Activated CD4-positive, alpha-beta T cell treated with anti-CD3 and anti-CD28 coated beads for 4 hours (primary cell): ENCODE measurements at places on chromosomes 11 and 22.

GRCh38 chr22:22215659-22216449 lies 28.7 kb upstream of the VPREB1 start:
- no peak for DNase-seq

DNA sequence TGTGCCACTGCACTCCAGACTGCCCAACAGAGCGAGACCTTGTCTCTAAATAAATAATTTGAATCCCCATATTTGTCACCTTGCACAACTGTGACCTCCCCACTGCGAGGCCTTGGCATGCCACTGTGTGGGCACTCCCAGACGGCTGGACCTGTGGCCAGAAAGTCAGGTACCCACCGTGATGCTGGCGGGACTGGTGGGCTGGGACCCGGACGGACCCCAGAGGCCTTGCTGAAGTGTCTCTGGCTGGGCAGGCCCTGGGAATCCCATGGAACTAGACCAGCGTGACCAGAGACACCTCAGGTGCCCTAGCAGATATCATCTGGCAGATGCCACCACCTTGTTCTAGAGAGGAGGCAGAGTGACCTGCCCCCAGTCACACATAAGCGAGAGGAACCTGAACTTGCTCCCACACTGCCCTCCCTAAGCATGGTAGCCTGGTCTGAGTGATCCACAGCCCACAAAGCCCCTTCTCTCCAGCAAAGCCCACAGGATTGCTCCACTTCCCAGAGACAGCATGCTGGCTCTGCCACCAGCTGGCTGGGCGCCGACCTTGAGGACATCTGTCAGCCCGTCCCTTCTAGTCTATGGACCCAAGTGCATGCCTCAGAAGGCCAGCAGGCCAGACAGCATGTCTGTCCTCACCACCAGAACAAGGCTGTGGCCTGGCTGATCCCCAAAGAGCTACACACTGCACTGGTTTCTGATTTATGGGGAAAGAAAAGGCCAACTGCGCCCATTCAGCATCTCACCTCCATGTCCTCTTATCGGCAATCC lies 9.5 kb downstream of the MACROD1 start:
- no peak for DNase-seq

DNA sequence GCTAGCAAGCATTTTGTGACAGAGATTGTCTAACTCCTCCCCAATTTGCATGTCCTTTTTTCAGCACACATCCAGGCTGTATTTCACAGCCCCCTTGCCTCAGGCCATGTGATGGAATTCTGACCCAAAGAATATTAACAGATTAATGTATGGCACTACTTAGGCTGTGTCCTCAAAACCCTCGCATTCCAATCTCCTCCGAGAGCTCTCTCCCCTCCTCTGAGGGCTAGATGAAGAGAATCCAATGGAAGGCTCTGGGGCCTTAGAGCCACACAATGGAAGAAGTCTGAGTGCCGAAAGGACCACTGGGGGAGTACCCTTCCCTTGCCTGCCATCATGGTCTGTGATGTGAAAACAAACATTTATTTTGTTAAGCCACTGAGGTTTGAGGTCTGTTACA lies 13.7 kb upstream of the NNMT start:
- no peak for DNase-seq

DNA sequence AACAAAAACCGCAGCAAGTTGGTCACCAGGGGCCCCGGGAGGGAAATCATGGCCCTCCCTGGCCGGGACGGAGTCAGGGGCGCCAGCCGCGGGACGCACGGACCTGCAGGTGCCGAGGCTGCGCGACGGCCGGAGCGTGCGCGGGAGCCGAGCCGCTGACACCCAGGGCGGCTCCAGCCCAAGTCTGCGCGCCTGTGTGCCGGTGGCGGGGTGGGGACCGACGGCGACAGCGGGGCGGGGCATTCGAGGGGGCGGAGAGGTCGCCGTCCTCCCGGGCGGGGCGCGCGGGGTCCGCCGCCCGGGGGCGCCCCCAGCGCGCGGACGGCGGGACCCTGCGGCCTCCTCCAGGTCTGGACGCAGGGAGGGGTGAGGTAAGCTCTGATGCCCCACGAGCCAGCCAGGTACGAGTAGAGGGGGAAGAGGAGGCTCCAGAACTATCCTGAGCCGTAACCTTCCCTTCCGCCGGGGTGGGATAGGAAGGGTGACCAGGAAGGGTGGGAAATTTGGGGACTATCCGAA lies at the start of gene ESAM:
ESAM (minus strand) TSS at position 186 of the 519 bp plus-strand sequence; CDS start at position 50, 136 bp downstream.
- DNase-seq: peak; percentile 65

GRCh38 chr11:75233754-75234172 lies 6.8 kb upstream of the TPBGL start:
- DNase-seq: no peak

DNA sequence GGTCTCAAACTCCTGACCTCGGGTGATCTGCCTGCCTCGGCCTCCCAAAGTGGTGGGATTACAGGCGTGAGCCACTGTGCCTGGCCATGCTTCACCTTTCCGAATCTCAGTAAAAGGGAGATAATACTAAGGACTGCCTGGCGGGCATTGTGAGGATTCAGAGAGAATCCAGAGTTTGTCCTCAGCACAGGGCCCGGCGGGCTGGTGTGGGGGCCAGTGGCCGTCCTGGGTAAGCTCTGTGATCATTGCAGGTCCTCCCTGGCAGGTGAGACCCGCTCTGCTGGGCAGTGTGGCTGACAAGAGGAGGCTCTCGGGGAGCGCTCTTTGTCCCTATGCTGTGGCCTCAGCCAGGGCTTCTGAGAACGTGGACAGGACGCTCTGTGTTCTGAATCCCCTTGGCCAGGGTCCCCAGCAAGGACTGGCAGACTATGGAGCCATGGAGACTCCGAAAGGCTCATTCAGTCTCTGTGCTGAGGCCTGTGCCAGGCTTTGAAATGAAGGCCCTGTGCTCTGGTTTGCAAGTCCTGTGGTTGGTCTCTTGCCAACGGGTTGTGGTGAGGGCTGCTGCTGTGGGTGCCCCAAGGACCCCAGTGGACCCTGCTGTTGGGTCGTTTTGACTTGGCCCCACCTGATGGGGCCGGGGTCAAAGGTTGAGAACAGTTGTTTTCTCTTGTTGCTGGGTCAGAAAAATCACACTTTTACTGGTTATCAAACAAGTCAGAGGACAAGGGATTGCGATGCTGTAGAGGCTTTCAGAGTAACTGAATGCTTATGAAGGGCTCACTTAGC lies 2.1 kb downstream of the TPCN2 start:
- no peak for DNase-seq

GRCh38 chr22:35409783-35410662 lies 10.1 kb downstream of the MCM5 start:
- no peak for DNase-seq
